ENCODE measurements at places on chromosomes 11 and 22.

DNA sequence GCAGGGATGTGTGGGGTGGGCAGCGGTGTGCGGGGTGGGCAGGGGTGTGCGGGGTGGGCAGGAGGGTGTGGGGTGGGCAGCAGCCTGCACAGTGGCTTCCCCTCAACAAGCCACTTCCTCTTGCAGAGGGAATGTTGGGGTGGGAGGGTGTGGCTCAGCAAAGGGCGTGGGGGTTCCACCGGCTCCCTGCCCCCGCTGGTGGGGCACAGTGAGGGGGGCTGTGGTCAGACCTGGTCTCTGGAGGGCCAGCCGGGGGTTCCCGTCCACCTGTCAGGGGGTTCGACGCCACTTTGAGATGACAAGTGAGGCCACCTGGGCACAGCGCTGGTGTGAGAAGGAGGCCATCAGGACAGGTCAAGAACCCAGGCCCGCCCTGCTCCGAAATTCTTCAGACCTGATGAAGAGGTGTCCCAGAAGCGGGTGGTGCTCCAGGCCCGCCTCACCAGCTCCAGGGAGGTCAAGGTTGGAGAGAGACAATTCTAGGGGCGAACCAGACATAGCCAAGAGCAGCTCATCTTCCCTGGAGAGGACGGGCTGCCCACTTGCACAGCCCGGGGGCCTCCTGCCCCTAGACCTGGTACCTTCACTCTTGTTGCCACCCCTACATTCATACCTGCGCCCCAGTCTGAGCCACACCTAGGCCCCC is 1.3 kb downstream of the C11orf21 start:
- DNase-seq, result no peak

GRCh38 chr22:48885271-48885918 is 942.3 kb downstream of the BRD1 start:
- no peak for DNase-seq

DNA sequence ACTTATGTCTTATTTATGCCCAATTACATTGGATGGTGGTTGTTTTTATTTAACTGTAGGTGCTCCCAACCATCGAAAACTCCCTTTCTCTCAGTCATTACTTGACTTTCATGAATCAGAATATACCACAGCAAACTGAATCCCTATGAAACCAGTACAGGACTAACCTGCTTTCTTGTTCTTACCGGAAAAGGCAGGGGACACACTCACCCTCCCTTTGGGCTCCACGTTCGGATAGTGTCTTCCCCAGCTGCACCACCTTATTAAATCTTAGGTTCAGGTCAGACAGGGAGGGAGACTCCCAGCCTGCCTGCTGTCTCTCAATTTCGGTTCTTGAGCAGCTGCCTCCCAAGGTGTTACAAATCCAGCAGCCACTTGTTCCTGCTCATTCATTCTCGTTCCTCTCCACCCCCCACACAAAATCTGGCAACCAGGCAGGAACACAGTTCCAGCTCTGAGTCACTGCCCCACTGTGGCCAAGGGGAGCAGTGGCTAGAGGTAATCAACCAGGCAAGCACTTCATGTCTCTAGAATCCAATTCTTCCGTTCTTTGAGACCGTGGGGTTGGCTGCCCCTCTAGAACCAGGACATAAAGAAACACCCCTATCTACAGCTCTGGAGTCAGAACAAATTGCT is 133.0 kb downstream of the PLEKHA7 start:
- DNase-seq, result no peak

DNA sequence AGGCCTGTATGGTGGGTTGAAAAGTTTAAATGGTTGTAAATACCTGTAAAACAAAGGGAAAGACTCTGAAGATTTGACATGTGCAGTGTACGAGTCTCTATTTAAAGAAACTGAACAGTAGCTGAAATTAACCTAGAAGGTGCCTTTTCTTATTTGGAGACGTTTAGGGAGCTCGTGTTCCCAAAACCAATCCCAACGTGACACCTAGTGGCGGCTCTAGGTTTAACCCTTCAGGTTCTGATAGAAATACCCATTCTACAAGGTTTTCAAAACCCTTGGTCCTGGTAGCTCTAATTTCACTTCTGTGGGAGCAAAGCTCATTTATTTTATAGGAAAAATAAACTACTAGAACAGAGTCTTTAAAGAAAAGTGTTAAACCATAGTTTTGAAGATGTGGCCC is 258.3 kb downstream of the LRRC4C start:
- DNase-seq, result no peak

DNA sequence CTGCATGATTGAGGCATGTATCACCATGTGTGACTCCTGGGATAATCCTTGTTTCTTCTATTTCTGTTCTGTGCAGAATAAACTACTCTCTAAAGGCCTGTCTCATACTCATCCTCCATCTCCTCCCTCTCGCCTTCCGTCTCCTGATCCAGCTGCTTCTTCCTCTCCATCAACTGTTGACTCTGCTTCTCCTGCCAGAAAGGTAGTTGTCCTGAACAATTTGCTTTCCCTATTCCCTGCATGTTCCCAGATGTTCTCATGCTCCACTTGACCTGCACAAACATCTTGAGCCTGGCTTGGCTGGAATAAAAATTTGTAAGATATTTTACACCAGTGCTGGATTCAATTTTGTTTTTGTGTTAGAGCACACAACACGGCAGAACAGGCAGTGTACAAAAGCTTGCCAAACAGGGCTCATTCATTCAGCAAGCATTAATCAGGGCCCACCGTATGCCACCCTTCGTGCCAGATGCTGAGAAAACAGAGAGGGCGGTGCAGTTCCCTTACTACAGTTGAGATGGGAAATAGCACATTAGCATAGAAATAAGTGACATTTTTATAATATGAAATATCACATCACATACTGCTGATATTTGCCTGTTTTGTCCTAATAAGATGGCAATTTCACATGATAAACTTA is 133.3 kb upstream of the PARVA start:
- no peak for DNase-seq

DNA sequence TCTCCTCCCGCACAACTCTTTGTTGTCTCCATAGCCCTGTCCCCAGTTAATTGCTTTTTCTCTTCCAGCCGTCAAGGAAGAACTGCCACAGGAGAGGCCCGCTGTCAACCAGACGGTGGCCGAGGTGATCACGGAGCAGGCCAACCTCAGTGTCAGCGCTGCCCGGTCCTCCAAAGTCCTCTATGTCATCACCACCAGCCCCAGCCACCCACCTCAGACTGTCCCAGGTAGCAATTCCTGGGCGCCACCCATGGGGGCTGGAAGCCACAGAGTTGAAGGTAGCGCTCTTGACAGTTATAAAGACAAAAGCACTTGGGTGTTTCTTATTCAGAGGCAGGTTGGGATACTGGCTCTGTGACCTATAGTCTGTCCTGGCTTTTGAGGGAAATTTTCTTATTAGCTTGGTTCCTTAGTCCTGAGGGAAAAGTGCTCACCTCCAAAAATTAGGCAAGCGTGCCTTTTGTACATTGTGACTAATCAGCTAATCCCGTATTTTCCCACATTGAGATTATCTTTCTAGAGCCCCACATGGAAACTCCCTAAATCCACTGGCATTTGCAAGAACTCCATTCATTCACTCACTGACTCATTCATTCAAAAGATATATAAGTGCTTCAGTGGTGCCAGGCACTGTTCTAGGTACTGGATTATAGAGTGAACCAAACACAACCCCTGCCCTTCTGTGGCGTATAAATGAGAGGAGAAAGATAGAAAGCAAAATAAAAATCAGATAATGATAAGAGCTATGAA is 65.9 kb downstream of the KREMEN1 start:
- no peak for DNase-seq

DNA sequence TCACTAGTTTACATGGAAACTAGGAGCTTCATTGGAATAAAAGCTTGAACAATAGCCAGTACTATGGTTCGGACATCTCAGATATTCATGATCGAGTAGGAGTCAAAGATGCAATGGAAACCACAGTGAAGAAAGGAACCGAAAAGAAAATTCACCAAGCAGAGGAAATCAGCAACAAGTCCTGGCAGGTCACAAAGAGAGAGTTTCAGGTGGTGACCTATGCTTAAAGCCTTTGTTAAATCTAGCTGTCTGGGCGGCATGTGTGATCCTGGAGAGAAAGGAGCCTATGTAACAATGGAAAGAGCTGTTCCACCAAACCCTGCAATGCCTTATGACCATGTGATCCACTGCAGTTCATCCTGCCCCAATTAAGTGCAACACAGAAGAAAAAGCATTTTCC is 68.9 kb upstream of the POU2AF2 start:
- DNase-seq, result no peak

DNA sequence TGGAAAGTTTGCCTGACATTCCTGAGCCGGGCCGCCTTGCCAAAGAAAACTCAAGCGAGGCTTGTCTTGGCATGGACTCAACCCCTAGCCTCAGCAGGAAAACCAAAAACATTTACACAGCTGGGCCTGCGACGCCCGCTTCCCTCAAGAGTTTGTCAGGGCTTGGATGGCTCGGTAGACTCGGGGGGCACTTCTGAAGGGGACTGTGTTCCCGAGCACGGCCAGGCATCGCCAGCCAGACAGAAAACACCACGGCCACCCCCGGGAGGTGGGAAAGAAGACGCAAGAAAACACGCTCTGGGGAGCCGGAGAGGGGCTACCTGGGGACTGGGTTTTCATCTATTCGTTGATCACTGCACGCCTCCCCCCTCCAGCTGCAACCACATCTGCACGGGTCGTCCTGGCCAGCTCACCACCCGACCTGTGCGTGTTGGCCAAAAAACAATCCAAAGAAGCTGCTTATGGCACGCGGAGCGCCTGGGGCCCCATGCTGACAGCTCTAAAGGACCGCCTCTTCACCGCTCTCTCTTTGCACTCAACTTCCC is 380.7 kb downstream of the MN1 start:
- DNase-seq, result peak; percentile 74

- DNase-seq, result no peak
Observed at GRCh38 chr22:47114813-47115517, 352.5 kb downstream of the TBC1D22A start.

- DNase-seq, result no peak
Observed at GRCh38 chr11:1513326-1514296, 27.0 kb upstream of the MOB2 start.

DNA sequence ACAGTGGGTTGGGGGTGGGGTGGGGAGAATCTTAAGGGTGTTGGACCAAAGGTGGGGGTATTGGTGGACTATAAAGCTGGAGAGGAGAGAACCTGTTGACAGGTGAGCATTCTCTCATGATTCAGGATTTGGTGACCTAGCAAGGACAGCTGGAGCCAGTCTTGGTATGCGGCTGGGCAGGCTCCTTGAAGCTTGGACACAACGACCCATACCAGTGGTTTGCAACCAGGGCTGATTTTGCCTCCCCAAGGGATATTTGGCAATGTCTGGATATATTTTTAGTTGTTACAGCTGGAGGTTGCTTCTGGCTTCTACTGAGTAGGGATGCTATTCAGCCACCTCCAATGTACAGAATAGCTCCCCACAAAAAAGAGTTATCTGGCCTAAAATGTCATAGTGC is 5.6 kb downstream of the EXT2 start:
- no peak for DNase-seq

DNA sequence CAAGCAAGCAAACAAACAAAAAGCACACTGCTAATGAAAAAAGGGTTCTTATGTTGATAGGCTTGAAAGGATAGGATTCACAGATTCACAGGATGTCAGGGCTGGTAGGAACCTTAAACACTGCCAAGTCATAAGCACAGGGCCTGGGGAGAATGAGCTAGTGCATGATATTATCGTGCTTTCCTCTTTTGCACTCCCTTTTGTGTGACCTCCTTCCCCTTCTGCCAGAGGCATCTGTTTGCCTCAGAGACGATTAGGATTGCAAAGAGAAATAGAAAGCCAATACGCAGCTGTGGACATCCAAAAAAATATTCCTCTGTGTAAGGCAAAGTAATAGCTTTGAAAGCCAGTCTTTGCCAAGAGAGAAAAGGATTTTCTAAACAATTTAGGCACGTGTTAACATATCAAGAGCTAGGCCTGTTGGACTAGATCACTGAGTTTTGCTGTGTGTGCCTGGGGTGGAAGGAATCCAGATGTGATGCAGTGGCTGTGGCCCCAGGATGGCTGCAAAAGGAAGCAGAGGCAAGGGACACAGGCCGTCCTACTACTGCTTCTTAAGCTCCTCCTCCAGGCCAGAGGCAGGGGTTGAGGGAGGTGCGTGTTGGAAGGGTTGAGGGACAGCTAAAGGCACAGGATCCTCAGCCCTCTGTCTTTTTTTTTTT is 30.6 kb downstream of the MCHR1 start:
- DNase-seq, result no peak

- no peak for DNase-seq
Observed at GRCh38 chr22:48071828-48072227, 1309.4 kb downstream of the TBC1D22A start.

- no peak for DNase-seq
Observed at GRCh38 chr11:94171693-94172440, 43.2 kb downstream of the PANX1 start.

GRCh38 chr11:118437208-118438125 is 1.2 kb downstream of the KMT2A start:
- DNase-seq, result peak; percentile 28

DNA sequence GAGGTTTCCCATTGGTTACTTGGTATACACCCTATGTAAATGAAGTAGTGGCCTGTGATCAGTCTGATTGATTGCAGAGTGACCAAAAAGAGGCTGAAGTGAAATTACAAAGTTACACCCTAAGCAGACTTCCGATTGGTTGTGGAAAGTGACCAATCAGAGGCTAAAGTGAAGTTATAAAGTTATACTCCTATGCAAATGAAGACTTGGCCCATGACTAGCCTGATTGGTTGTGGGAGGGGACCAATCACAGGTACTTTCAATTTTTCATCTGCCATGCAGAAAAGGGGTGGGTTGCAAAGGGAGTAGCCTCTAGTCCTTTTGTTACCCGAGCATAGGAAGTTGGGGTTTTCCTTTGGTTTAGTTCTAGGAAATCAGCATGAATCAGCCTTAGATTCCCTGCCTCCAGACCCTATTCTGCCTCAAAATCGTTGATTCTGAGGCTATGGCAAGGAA is 18.1 kb upstream of the CSTF3 start:
- DNase-seq, result no peak

DNA sequence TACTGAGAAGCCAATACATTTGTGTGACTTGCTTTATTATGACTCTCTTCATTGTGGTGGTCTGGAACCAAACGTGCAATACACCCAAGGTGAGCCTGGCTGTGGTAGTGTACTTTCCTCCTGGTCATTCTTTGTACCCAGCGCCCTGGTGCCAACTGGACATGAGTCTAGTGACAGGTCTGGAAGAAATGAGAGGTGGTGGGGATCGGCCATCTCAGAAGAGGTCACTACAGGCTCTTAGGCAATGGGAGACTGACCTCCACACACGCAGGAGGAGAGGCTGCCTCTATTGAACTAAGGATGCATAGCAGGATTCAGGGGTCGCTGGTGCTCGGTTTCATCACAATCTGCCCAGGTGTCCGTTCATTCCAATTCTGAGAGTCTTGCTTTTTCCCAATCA is 56.4 kb upstream of the RTL6 start:
- no peak for DNase-seq

- DNase-seq, result no peak
Observed at GRCh38 chr11:50174189-50174588, 141.5 kb downstream of the OR4C45 start.

GRCh38 chr11:44829838-44830237 is 103.1 kb downstream of the TSPAN18 start:
- DNase-seq, result no peak

- DNase-seq, result no peak
Observed at GRCh38 chr11:1353383-1354124, 36.2 kb upstream of the BRSK2 start.

All from urinary bladder (tissue), 4 donors.